NCI-H1417 treated with DMSO at 0.1 percent for 48 hours (cell line): ENCODE measurements at places on chromosomes 6 and 20.

DNA sequence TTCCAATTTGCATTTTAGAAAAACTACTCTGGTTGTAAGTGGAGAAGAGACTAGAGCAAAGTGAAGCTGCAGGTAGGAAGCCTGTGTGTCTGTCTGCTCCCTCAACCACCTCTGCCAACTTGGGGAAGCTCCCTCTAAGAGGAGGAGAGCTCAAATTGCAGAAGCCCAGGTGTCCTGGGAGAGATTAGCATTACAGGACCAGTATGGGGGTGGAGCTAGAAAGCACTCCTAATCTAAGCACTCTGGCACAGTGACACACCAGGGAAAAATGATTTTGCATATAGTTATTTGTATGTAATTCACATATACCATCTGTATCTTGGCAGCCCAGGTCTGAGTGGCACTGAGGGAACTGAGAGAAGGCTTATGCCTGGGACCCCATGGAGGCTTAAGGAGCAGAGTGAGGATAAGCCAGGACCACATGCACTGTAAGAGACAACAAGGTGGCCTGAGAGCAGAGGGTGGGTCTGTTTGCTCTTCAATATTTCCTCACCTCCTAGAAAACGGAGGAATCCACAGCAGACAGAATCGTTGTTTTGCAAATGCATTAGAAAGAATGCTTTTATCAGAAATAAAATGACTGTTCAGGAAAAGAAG is 13.6 kb downstream of the GSTA2 start:
- DNase-seq: no peak

DNA sequence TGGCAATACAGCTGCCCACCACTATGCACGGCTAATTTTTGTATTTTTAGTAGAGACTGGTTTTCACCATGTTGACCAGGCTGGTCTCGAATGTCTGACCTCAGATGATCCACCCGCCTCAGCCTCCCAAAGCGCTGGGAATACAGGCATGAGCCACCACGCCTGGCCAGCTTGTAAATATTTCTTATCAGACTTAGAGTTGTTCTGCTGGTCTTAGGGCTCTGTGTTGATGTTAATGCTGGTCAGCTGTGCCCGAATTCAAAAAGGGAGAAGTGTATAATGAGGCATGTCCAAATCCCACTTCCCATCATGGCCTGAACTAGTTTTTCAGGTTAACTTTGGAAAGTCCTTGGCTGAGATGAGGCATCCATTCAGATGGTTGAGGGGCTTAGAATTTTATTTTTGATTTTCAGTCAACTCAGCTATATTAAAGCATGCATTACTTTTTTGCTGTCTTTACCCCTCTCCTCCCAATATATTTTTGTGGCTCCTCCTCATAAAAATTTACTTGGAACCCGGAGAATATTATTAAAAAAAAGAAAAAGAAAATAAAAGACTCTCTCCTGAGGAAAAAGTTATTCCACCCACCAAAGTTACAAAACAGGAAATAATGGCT is 47.7 kb downstream of the ADAT2 start:
- DNase-seq: no peak

DNA sequence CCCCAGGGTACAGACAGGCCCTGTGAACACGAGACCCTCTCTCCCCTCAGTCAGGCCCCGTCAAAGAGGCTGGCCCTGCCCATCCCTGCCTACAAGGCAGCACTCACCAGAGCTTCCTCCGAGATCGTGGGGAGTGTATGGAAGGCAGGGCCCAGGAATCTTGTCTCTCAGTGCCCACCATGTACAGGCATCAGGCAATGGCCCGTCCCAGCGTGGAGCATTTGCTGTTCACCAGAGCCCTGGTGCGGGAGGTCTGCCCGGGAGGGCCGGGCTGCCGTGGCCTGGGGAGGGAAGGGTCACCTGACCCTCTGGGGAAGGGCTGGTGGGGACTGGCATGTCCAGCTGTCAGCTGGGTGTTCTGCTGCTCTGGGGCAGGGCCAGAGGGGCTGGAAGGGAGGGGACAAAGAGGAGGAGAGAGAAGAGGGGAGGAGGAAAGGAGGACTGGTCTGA is at the start of gene IP6K3:
IP6K3 (minus strand) TSS at position 255 of the 450 bp plus-strand sequence. CDS start 11,429 bp downstream, outside the sequence.
- no peak for DNase-seq

- DNase-seq: no peak
These were observed 38.9 kb downstream of the SMAP1 start for GRCh38 chr6:70706491-70707123.

- DNase-seq: no peak
These were observed 12.1 kb upstream of the C20orf203 start for GRCh38 chr20:32685541-32686529.

- no peak for DNase-seq
These were observed 99.7 kb downstream of the ZMYND8 start for GRCh38 chr20:47256668-47257236.

GRCh38 chr6:118770112-118770788 is 118.9 kb upstream of the CEP85L start:
- no peak for DNase-seq

DNA sequence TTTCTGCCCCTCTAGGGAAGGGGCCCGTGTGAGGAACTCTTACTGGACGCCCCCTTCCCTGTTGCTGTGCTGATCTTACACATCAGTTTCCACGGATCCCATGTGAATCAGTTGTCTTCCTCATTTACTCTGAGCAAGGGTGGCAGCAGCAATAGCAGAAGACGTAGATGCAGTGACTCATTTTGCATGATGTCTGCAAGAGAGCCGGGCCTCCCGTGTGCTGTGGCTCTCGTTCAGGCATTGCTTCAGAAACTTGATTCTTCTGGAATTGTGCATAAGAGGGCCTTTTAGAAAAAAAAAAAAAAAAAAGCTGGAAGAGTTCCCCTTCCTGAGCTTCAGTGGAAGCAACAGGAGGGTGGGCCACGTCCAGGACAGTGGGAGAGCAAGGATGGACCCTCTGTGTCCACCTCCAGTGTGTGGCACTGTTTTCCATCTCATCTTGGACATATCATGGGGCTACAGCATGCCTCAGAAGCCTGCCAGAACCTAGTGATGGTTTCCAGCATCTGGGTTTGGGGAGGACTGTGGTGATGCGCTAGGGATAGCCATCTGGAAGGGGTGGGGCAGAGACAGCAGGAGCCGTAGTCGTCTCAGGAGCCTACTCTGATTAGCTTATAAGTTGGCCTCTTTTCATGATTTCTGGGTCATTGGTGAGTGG is 62.1 kb downstream of the FOXO3 start:
- DNase-seq: no peak

DNA sequence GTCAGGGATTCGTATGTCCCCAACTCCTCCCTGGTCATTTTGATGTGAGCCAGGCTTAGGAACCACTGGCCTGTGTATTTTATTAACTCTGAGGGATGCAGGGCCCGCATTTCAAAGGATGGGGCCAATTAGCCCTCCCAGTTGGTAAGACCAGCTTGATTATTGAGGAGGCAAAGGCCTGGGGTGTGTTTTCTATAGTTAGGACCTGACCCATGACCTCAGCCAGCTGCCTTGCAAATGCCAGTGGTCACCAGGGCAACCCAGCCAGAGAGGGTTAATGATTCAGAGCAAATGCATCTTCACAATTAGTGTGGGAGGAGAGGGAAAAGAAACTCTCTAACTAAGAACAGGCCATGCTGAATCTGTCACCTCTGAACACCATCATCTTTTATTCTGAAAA is 835.4 kb downstream of the MAFB start:
- DNase-seq: no peak

- DNase-seq: no peak
These were observed 18.0 kb upstream of the DEFB129 start for GRCh38 chr20:208942-209566.

DNA sequence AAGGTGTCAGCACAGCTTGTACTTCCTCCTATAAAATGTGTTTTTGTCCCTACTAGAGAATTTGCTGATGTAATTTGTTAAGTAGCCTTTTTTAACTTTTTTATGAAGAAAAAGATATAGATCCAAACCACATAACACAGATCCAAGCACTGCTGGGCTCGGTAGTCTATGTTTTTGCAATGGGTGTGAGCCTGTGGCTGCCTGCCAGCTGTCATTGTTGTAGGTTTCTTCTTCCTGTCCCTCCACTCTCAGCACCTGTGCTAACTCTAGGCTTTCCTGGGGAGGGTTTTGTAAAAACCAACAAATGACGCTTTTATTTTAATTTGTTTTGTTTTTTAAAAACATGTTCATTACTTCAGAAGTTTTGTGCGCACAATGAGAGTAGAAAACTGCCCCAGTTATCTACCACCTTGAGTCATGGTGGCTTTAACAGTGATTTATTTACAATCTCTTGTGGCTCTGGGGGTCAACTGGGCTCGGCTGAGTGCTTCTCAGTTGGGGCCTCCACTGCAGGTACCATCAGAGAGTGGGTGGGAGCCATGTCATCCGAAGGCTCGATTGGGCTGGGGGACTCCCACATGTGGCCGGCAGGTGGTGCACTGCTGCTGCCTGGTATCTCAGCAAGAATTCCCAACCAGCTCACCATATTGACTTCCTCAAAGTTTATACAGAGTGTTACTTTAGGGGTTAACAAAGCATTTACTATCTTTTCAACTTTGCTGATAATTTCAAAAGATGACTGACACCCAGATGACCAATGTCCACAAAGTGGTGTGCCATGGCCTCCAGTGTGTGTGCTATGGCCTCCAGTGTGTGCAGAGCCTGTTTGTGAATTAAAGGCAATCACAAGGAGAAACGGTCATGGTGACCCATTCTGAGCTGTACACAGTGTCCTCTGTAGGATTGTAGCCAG is 3.0 kb upstream of the CCR6 start:
- DNase-seq: no peak

DNA sequence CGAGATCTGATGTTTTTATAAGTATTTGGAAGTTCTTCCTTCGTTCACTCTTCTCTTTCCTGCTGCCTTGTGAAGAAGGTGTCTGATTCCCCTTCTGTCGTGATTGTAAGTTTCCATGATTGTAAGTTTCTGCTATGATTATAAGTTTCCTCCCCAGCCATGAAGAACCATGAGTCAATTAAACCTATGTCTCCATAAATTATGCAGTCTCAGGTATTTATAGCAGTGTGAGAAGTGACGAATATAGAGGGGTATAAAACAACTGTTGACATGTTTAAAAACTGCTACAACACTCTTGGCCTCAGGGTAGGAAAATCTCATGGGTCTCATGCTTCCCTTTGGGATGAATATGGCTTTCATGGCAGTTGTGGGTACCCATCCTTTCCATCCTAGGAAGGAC is 5.8 kb upstream of the WFDC2 start:
- no peak for DNase-seq

- DNase-seq: no peak
These were observed 228.6 kb upstream of the JARID2 start for GRCh38 chr6:15017261-15017660.

DNA sequence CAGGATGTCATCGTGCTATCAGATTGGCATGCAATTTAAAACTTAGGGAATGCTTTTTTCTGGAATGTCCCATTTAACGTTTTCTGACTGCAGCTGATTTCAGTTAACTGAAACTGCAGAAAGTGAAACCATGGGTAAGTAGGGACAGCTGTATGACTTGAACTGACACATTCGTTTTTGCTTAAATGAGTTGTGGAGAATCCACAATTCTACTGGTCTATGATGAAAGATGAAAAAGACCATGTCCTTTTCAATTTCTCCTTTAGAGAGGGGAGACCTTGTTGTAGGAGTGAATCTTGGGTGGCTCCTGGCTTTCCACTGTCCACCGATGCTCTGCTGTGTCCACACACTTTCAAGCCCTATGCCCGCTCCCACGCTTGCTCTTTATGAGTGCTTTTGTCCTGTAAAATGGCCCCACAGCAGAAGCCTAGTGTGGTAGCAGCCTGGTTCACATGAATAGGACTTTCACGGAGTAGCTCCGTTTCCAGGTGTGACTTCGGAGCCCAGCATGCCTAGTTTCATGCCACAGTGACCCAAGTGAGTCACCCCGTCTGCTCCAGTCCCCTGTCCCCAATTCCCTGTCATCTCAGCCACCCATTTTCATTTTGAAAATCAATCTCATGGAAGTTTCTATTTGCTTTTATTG is 21.9 kb downstream of the DYNLT1 start:
- no peak for DNase-seq

DNA sequence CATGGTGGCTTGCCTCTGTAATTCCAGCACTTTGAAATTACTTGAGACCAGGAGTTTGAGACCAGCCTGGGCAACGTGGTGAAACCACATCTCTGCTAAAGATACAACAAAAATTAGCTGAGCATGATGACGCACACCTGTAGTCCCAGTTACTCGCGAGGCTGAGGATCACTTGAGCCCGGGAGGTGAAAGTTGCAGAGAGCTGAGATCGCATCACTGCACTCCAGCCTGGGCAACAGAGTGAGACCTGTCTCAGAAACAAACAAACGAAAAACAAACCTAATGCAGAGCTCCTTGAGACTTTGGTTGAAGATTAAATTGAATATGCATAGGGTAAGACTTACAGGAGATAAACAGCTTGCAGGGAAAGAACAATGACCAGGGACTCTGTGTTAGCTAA is 80.8 kb downstream of the SCAF8 start:
- no peak for DNase-seq

DNA sequence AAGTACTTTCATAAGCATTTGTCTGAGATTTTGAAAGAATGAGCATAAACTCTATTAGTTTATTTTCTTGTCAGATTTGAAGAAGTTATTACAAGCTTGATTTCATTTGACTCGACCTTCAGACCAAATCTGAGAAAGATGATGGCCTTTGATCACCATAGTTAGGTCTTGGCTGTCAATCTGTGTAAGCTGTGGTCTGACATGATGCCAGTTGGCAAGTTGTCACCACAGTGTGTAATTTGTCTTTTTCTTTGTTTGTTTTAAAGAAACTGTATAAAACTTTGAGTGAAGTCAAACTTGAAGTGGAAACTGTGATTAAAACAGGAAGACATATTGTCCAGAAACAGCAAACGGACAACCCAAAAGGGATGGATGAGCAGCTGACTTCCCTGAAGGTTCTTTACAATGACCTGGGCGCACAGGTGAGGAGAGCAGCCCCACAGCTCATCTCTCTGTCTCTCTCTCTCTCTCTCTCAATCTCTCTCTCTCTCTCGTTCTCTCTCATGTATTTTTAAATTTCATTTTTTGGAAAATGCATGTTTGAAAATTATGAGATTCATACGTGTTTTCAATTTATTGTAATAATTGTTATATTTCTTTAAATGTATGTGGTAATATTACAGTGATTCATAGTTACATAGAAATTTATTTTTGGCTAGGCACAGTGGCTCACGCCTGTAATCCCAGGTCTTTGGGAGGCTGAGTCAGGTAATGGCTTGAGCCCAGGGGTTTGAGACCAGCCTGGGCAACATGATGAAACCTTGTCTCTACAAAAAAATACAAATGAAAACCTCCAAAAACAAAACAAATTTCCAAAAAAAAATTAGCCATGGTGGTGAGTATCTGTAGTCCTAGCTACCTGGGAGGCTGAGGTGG is 208.1 kb downstream of the UTRN start:
- no peak for DNase-seq
